GM04504 (cell line): ENCODE measurements at places on chromosomes 4 and X.
A peak's percentile ranks its signal among the peaks of the same experiment; 100 is the strongest.

- no peak for DNase-seq
These were observed 868 bp downstream of the AFAP1 start for GRCh38 chr4:7938609-7939376.

DNA sequence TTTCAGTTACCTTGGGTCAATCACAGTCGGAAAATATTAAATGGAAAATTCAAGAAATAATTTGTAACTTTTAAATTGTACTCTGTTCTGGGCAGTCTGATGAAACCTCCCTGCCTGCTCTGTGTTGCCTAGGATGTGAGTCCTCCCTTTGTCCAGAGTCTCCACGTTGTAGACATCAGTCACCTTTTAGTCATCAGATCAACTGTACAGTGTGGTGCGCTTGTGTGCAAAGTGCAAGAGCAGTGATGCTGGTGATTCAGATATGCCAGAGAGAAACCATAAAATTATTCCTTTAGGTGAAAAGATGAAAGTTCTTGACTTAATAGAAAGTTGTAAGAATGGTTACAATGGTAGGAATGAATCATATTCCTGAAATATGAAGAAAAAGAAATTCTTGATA, 1.4 kb downstream of the SPATA4 start:
- peak; percentile 62 for DNase-seq

GRCh38 chr4:88230969-88231771, 53.2 kb downstream of the PPM1K start:
- no peak for DNase-seq

DNA sequence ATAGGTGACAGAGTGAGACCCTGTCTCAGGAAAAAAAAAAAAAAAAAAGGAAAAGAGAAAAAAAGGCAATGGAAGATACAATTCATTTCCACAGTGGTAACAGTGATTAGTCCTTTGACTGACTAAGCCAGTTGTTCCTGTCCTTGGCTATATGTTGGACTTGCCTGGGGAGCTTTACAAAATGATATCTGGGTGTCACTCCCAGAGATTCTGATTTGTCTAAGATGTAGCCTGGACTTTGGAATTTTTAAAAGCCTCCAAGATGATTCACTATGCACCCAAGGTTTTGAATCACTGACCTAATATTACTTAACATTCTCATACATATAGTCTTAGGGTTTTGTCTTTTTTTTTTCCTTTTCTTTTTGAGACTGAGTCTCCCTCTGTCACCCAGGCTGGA, 16.9 kb downstream of the HELQ start:
- DNase-seq, result no peak

GRCh38 chr4:91488946-91489345, 814.8 kb upstream of the GRID2 start:
- no peak for DNase-seq

DNA sequence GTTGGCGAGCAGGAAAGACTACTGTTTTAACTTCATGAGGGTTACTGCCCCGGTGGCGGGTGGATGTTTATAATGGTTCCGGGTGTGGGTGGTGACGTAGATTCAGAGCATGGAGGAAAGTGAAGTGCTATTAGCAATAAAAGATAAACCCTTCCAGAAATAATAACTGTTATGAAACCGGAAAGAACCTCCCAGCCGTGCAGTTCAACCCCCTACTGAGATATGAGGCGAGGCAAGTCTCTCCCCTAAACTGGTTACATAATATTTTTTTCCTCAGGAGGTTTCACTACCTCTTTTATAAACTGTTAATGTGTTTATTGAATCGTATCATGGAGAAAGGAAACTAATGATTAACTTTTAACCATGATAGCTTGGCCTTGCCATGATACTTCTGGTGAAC, 33.9 kb upstream of the STIM2 start:
- DNase-seq, result no peak

GRCh38 chr4:153014460-153014859, 78.3 kb downstream of the FHDC1 start:
- DNase-seq, result peak; percentile 6

DNA sequence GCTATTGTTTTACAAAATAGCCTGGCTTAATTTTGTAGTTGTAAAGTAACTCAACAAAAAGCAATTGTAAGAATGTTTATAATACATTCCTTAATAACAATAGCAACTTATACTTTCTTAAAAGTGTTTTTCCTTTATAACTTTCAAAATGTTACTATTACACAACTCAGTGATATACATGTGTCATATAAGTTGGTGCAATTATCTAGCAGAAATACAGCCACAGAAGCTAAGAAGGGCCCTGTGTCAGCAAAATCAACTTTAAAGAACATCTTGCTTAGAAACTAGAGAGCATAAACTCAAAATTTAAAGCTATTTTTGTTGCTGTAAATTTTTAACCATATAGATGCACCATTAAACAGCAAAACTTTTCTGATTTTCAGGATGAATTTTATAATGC, 41.4 kb upstream of the MAB21L2 start:
- no peak for DNase-seq

DNA sequence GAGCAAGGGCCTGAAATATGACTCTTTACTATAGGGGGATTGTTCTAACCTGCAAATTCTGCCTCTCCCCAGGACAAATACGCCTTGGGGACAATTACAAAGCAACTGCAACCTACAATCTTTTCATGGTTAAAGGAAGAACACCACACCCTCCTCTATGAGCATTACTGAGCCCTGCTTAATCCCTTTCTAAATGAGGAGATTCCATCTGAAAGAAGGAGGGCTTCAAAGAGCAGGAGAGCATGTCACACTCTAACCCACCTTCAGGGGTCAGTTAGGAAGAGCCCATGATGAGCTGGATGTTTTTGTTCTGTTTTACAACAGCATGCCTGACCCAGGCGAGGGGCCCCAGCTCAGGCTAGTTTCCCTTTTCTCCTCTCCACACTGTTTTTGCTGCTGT, 134.0 kb upstream of the ANXA3 start:
- DNase-seq, result no peak

DNA sequence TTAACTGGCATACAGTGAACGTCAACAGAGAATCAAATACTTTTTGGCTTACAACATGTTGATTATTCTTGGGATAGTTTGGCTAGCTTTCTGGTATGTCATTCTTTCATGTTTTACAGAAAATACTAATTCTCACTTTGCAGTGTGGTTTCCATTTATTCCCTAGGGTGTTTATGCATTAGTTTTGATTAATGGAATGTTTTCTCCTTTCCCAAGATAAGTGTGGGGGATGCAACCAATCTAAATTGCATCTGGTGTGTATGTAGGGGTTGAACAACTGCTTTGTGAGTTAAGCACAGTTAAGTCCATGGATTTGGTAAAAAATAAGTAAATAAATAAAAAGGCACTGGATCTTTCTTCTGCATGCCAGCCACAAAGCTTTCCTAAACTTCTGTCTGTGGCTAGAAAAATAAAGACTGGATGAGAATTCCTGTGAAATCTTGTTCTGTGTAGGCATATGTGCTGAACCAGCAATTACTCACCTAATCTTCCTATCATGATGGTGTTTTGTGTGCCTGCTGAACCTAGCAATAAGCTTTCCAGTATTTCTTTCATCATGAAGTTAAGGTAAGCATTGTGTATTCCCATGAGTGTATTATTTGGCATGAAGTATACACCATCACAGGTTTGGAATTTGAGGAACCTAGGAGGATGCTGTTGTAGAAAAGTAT, 50.6 kb upstream of the TENM3 start:
- no peak for DNase-seq

- no peak for DNase-seq
These were observed 381.6 kb downstream of the GASK1B start for GRCh38 chr4:157791236-157791635.

DNA sequence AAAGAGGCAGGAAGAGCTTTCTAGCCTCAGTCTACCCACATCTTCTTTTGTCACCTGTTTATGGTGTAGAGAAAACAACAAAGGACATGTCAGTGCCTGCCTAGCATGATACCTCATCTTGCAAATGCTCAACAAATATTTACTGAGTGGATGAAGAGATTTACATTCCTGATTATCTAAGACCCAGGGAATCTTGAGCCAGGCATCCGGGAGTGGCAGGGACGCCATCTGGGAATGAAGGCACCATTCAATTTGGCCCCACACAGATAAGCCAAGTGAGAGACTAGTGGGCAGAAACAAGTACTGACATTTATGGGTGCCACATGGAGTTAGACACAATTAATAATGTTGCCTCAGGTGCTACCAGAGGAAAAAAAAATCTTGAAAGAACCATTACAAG, 36.8 kb upstream of the CASK start:
- no peak for DNase-seq

GRCh38 chr4:185101354-185101890, 41.6 kb upstream of the SLC25A4 start:
- no peak for DNase-seq

DNA sequence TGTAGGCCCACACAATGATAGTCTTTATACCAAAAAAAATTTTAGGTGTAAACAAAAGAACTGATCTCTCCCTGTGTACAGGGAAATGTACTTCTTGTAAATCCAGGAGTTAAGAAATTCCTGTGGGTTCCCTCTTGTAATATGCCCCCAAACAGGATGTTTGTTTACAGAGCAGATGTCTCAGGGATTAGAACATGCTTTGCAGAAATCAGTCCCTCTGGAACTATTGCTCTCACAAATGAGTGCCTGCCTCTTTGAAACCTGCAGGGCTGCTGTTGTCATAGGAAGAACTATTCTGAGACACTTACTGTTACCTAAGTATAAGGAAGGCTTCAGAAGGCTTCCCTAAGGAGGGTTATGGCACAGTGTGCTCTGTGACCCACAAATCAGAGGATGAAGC, 35.6 kb downstream of the PAK3 start:
- DNase-seq, result no peak

- DNase-seq, result peak; percentile 86
These were observed 27.7 kb upstream of the GLRB start for GRCh38 chr4:157048248-157048647.

DNA sequence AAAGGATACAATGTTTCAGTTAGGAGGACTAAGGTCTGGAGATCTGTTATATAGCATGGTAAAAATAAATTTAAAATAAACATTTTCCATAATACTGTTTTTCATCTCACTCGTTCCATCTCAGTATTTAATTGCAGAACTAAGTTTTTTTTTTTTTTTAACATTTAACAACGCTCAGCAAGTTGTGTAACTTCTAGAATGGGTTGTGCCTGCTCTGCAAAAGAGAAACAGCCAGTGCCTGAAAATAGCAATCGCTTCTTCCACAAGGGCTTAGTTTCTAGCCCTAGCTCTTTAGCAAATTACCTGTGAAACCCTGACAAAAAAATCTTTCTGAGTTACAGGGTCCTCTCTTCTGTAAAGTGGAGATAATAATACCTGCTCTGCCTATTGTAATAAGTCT, 41.9 kb downstream of the CNGA1 start:
- no peak for DNase-seq

GRCh38 chr4:184263910-184264732, 46.4 kb upstream of the ENPP6 start:
- DNase-seq, result peak; percentile 73

DNA sequence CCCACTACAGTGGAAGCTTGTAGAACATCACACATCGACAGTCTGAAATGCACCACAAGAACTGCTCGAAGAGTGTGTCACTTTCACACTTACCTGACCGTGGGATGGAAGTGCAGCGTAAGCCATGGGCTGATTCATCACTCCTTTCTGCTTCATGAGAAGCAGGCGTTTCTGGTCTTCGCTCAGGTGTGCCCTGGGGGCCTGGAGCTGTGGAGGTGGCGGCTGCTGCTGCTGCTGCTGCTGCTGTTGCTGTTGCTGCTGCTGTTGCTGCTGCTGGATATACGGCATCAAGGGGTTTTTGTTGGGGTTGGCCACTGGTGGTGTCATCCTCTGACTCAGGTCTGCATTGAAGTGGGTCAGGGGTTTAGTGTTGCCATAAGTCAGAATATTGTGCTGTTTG, 223.6 kb downstream of the MGST2 start:
- no peak for DNase-seq

GRCh38 chrX:39022106-39022505, 220.8 kb downstream of the MID1IP1 start:
- no peak for DNase-seq

DNA sequence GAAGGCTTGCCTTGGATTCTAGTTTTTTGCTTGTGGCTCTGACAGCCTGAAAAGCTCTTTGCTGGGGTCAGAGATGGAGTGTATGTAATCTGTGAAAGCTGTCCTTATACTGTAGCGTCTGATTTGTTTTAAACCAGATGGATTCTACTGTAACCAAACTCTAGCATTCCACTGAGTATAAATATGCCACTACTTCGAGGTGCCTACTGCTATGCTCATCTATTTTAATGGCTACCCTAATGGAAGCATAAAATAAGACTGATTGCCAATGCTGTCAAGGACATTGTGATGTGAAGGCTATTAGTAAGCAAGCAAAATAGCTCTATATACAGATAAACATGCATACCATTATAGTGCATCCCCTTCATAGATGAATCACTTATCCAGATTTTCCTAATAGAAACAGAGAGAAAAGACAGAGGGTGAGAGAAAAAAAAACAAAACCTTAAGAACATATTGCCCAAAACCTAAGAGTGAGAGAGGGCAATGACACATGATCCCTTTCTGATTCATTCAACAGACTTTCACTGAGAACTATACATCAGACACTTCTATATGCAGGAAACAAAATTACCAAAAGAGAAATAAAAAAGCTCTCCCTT, 1025.8 kb upstream of the LCORL start:
- no peak for DNase-seq

- no peak for DNase-seq
These were observed 133.0 kb upstream of the NAP1L5 start for GRCh38 chr4:88830598-88830997.

DNA sequence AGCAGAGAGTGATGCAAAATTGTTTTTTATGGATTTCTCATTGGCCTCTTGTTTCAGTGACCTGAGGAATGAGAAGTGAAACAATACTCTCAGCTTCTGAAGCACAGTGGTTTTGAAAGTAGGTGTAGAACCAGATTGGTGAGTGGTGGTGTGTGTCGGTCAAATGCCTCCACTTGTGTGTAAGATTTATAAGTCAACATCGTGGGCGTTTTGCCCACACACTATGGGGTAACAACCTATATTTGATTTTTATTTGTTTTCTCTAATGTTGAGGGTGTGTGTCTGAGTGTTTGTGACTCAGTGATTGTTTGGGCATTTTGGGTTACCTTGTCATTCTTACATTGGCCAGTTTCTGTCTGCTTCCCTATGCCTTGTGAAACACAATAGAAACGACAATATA, 23.3 kb downstream of the ADGRL3 start:
- no peak for DNase-seq

- no peak for DNase-seq
These were observed 35.9 kb upstream of the PHOX2B start for GRCh38 chr4:41784191-41784979.

GRCh38 chrX:154051201-154051810, 31.6 kb upstream of the IRAK1 start:
- peak; percentile 40 for DNase-seq

DNA sequence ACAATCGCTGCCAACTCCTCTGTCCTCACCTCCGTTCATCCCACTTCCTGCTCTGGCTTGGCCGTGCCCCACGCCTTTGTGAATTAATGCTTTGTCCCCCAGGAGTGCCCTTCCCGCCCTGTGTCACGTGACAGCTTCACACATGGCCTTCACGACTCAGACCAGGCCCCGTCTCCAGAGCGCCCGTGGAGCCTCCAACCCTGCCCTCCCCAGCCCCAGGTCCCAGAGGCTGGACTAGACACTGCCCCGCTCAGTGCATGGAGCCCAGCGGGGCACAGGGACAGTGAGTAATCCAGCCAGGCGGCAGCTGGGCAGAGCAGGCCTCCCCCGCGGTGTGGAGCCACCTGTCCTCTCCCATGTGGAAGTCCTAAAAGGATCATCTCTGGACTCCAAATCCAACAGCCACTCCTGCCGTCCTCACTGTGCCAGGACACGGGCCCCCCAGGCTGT, 7.4 kb downstream of the ADRA2C start:
- DNase-seq, result no peak

GRCh38 chr4:163582703-163583102, 88.2 kb downstream of the TMA16 start:
- DNase-seq, result no peak

- DNase-seq, result no peak
These were observed 111.3 kb downstream of the ARHGAP10 start for GRCh38 chr4:147843162-147843561.
